ENCODE measurements at places on chromosomes 4 and X. TPM values are rescaled to one million over a fixed set of nuclear protein-coding genes. Genes with fewer than 3 reads are reported as not detected.

FREM3 gene
- 0.13 TPM for total RNA-seq

PPP2R2C gene
- total RNA-seq = 0.09 TPM

PAGE2 gene
- total RNA-seq = not detected

MID1 gene
- total RNA-seq = 19.3 TPM

TGIF2LX gene
- not detected for total RNA-seq

CT45A10 gene
- not detected for total RNA-seq

- H3K36me3 ChIP-seq = no peaks in the 10 kb centered on the region
- H3K27ac ChIP-seq = no peak overlapping the region
- H3K4me3 ChIP-seq = no peak overlapping the region
- H3K4me1 ChIP-seq = peaks cover 9% of the 10 kb centered on the region
Observed at GRCh38 chrX:153770601-153771414, 6.8 kb downstream of the PLXNB3 start.

DNA sequence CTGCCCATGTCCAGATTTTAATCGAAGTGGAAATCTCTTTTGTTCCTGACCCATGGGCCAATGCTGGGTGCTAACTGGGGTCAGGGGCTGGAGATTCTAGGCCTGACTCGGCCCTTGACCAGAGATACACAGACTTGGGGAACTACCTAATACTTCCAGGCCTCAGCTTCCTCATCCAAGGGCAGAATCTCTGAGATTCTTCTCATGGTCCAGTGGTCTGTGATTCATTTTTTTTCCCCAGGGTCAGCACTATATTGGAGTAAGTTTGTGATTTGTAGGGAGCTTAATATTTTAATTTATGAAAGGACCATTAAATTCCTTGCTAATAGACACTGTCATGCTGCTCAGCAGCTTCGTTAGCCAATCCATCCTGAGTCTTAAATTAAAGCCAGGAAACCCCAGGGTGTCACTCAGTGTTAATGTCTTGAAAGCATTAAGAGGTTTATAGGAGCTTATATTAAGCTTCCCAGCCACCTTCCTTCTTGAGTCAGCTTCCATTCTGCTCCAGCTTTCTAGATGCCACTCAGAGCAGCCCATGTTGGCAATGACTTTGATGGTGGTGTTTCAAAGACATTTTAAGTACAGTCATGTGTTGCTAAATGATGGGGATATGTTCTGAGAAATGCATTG is 27.0 kb upstream of the PROM1 start:
- no peak for DNase-seq
- H3K27ac ChIP-seq = no peak overlapping the region
- H3K36me3 ChIP-seq = no peaks in the 10 kb centered on the region
- no peak overlapping the region for H3K4me3 ChIP-seq

GRCh38 chr4:89298788-89299152 is 8.8 kb downstream of the GPRIN3 start:
- H3K27me3 ChIP-seq = no peaks in the 10 kb centered on the region
- no peaks in the 10 kb centered on the region for H3K36me3 ChIP-seq
- H3K27ac ChIP-seq = no peak overlapping the region
- DNase-seq = no peak
- H3K4me3 ChIP-seq = no peak overlapping the region

- peaks cover 2% of the 10 kb centered on the region for H3K4me1 ChIP-seq
- H3K36me3 ChIP-seq = peaks cover 11% of the 10 kb centered on the region
- no peak for DNase-seq
- peak overlapping the region; percentile 79 for H3K4me3 ChIP-seq
- peak overlapping the region; percentile 93 for H3K27ac ChIP-seq
Observed at GRCh38 chr4:44679060-44679459, 840 bp downstream of the GUF1 start.

DNA sequence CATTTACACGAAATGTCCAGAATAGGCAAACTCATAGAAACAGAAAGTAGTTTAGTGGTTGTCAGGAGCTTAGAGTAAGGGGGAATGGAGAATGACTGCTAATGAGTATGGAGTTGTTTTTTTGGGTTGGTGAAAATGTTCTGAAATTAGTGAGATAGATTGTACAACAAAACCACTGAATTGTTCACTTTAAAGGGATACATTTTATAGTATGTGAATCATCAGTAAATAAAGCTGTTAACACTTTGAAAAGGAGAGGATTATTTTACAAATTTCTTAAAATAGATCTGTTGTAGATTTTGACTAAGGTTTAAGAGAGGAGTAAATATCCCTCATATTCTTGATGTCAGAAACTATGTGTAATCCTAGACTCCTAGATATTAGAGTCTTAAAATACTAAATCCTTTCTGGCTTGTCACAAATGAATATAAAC is 82.7 kb downstream of the RAPGEF2 start:
- no peaks in the 10 kb centered on the region for H3K4me1 ChIP-seq
- DNase-seq = no peak
- no peaks in the 10 kb centered on the region for H3K36me3 ChIP-seq
- H3K27ac ChIP-seq = no peak overlapping the region
